Stimulated activated CD8-positive, alpha-beta memory T cell treated with anti-CD3 and anti-CD28 coated beads, Interleukin-7, amount 100 ng/mL, for 48 hours (primary cell): ENCODE measurements at places on chromosomes 13 and 19.

GRCh38 chr13:51502153-51502651, 49.4 kb upstream of the INTS6 start:
- DNase-seq, result peak; percentile 37

GRCh38 chr13:48731957-48732569, 78.3 kb downstream of the CYSLTR2 start:
- DNase-seq, result peak; percentile 37

DNA sequence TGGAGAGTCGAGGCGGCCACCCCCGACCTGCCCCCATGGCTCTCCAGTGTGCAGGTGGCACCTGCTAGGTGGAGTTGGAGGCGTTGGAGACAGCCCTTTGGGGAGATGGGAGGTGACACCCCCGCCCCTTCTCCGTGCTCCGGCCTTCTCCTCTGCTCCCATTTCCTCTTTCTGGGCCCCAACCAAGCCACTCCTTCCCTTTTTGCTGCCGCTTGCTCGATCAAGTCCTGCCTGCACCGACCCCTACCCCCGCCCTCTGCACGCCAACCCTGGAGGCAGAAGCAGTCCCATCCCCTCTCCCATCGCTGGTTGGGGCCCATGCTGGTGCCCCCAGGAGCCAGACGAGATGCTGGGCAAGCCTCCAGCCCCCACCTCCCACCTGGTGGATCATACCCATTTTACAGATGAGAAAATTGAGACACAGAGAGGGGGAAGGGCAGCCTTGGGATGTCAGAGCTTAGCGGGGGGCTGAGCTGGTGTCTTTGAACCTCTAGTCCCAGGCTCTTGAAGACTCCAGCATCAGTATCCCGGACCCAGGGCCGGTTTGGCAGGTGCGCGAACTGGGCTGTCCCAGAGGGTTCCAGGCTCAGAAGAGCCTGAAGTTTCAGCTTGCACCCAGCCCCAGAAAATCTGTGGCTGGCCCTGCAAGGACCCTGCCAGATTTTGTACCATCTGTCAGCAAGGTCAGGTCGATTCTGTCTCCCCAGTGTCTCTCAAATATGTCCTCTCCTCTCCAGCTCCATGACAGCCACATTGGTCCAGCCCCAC, 10.3 kb downstream of the GNA15 start:
- no peak for DNase-seq

DNA sequence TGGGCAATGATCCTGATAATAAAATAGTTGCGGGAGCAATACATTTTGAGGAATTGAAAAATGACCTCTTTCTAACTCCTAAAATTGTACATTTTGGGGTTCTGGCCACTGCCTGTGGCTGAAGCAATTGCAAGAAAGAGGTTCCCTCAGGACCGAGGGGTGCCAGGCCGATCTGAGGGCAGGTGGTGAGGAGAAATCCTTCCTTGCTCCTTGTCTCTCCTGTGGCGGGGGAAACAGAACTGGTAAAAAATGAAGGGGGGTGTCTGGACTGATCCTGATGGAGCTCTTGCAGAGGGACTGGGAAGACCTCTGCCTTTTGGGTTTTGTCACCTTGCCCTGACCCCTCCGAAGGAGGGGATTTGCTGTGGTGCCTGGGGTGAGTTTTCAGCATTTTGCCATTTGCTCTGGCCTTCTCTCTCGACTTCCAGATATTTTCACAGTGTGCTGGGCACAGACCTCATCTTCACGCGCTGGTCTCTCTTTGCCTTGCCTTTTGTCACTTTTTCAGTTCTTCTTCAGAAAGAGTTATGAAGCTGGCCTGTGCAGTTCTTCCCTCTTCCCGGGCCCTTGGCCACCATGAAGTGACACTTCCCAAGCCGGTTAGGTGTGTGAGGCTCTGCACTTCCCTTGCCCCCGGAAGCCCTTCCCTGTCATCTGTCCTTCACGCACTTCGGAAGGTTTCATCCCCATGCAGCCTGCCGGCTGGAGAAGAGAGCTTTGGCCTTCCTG, 22.2 kb downstream of the NFIX start:
- no peak for DNase-seq

DNA sequence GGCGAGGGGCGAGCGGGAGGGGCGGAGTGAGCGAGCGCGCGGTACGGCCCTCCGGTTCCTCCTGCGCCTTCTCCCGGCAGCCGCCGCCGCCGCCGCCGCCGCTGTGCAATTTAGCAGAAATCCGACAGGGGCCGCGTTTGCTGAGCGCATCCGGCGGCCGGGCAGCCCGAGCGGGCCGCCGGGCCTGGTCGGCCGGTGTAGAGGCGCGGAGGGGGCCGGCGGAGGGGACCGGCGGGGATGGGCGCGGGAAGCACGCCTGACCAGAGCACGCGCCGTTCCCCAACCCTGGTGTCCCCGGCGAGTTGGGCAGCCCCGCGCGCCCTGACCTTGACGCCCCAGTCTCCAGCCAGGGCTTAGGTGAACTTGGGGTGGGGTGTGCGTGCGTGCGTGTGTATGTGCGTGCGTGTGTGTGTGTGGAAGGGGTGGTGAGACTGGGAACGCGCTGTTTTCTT, 144.5 kb upstream of the ZNF536 start:
- peak; percentile 17 for DNase-seq

GRCh38 chr13:77836423-77836822, 82.2 kb downstream of the EDNRB start:
- no peak for DNase-seq
